Type B pancreatic cell (in vitro differentiated cells): ENCODE measurements at places on chromosomes 6 and 20. TPM values are rescaled to one million over a fixed set of nuclear protein-coding genes. Genes with fewer than 3 reads are reported as not detected.

DNA sequence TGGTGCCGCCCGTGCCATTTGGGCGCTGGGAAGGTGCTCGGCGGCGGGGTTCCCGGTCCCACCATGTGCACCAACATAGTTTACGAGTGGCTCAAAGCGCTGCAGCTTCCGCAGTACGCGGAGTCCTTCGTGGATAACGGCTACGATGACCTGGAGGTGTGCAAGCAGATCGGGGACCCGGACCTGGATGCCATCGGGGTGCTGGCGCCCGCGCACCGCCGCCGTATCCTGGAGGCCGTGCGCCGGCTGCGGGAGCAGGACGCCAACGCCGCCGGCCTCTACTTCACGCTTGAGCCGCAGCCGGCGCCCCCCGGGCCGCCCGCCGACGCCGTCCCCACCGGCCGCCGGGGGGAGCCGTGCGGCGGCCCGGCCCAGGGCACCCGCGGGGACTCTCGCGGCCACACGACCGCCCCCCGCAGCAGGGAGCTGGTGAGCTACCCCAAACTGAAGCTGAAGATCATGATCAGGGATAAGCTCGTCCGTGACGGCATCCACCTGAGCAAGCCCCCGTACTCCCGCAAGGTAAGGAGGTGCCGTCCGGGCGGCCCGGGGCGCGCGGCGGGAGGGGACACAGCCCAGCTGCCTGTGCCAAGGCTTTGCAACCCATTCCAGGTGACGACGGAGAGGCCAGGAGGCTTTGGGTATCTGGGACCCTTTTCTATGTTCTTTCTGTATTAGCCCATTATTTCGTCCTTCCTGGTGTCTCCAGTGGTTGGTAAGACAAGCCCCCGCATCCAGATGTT, 547 bp downstream of the SAMD5 start:
- H3K4me1 ChIP-seq, result peaks cover 18% of the 10 kb centered on the region
- peak overlapping the region; percentile 41 for H3K27ac ChIP-seq
- no peaks in the 10 kb centered on the region for H3K36me3 ChIP-seq
- no peak for DNase-seq
- H3K4me3 ChIP-seq, result peak overlapping the region; percentile 94
- peaks cover 45% of the 10 kb centered on the region for H3K27me3 ChIP-seq

- no peaks in the 10 kb centered on the region for H3K27me3 ChIP-seq
- DNase-seq, result no peak
- H3K4me3 ChIP-seq, result no peak overlapping the region
- H3K4me1 ChIP-seq, result no peaks in the 10 kb centered on the region
- H3K27ac ChIP-seq, result no peak overlapping the region
- H3K36me3 ChIP-seq, result no peaks in the 10 kb centered on the region
Observed at GRCh38 chr6:147099974-147100373, 104.2 kb upstream of the STXBP5 start.

- H3K4me3 ChIP-seq, result peak overlapping the region; percentile 64
- no peaks in the 10 kb centered on the region for H3K36me3 ChIP-seq
- H3K27ac ChIP-seq, result peak overlapping the region; percentile 82
- no peaks in the 10 kb centered on the region for H3K27me3 ChIP-seq
Observed at GRCh38 chr20:51917886-51918535, 115.7 kb upstream of the SALL4 start.

GRCh38 chr6:47352194-47352920, 42.7 kb upstream of the TNFRSF21 start:
- no peak overlapping the region for H3K27ac ChIP-seq
- H3K27me3 ChIP-seq, result no peaks in the 10 kb centered on the region
- no peaks in the 10 kb centered on the region for H3K4me1 ChIP-seq
- H3K36me3 ChIP-seq, result no peaks in the 10 kb centered on the region

- no peak overlapping the region for H3K27ac ChIP-seq
- peaks cover 14% of the 10 kb centered on the region for H3K4me1 ChIP-seq
- no peaks in the 10 kb centered on the region for H3K27me3 ChIP-seq
- no peak for DNase-seq
- no peak overlapping the region for H3K4me3 ChIP-seq
Observed at GRCh38 chr6:26214803-26215584, 127.8 kb downstream of the HFE start.

GRCh38 chr6:5855787-5856470, 150.8 kb downstream of the NRN1 start:
- no peak overlapping the region for H3K4me3 ChIP-seq
- H3K4me1 ChIP-seq, result no peaks in the 10 kb centered on the region
- no peak overlapping the region for H3K27ac ChIP-seq
- H3K27me3 ChIP-seq, result peaks cover 37% of the 10 kb centered on the region

DNA sequence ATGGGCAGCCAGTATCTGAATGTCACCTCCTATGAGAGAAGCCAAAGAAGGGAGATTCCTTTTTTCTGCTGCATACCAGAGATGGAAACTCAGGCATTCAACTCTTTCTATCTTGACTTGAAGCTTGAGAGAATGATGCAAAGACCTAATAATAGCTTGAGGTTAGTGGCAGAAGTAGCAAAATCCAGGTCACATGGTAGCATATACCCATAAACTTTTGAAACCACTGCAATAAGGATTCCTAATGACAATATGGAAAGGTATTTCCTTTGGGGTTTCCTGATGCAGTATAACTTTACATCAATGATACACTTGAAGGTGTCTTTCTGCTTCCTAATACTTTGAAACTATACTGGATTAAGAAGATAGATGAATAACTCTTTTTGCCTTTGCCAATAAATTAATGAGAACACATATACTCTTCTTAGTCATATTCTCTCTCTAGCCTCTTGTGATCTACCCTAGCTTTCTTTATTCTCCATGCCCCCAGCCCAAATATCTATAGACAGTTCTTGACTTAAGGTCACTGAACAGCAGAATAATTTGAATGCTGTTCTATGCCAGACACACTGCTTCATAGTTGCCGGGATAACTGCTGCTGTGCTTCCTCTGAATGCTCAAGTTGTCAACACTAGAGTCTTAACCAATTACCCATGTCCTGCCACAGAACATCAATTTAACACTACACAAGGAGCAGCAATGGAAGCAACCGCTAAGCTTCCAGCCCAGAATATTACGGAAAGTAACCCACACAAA, 155.5 kb upstream of the SIM1 start:
- H3K4me1 ChIP-seq, result no peaks in the 10 kb centered on the region
- no peak overlapping the region for H3K27ac ChIP-seq
- DNase-seq, result no peak
- no peak overlapping the region for H3K4me3 ChIP-seq
- H3K36me3 ChIP-seq, result peaks cover 31% of the 10 kb centered on the region

MAFB gene
- 104 and 114 TPM in 2 replicates for total RNA-seq

- no peak overlapping the region for H3K27ac ChIP-seq
- H3K36me3 ChIP-seq, result peaks cover 28% of the 10 kb centered on the region
Observed at GRCh38 chr6:3405182-3405518, 51.7 kb downstream of the SLC22A23 start.

TRIM10 gene
- total RNA-seq, result 0.17 TPM in 1 of 2 replicates, not detected in the other

TCF15 gene
- total RNA-seq, result 0.94 TPM in 1 of 2 replicates, not detected in the other

DNA sequence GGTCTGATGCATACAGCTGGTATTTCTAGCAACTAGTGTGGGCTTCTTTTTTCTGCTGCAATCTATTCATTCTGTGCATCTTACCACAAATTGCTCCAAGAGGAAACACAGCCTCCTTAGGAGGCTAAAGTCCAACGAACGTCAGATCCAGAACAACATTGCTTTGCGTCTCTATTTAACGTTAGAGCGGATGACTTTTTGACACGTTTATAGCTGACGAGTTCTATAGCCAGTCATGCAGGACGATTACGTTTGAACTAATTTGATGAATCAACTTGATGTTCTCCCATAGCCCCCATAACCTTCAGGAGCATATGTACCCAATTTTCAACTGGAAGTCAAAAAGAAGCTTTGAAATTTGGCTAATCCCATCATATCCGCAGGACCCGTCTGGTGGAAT, 59.9 kb downstream of the TSHZ2 start:
- H3K4me1 ChIP-seq, result peaks cover 28% of the 10 kb centered on the region
- no peak overlapping the region for H3K4me3 ChIP-seq
- DNase-seq, result no peak
- no peak overlapping the region for H3K27ac ChIP-seq

SCUBE3 gene
- total RNA-seq, result 14.7 and 14.9 TPM in 2 replicates

DNA sequence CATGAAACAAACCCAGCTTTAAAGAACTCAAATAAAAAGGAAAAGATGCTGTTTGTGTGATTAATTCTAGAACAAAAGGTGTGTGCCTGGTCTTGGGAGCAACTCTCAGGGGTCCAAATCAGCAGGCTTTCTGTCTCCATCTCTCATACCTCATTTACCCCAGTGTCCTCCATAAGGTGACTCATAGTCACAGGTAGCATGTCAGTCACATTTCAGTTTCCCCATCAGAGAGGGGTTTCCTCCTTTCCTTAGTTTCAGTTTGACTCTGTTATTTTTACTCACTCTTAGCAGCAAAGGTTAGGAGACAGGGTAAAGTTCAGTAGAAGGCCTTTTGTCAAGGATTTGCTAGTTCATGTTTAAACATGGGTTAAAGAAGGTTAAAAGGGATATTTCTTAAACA, 46.2 kb downstream of the OGFRL1 start:
- H3K27me3 ChIP-seq, result peaks cover 25% of the 10 kb centered on the region
- peaks cover 4% of the 10 kb centered on the region for H3K36me3 ChIP-seq
- H3K4me3 ChIP-seq, result no peak overlapping the region
- no peak for DNase-seq
- no peaks in the 10 kb centered on the region for H3K4me1 ChIP-seq

FERMT1 gene
- total RNA-seq, result 7.1 and 11.5 TPM in 2 replicates

HLA-DQA2 gene
- total RNA-seq, result not detected in 2 replicates

PTPN1 gene
- 26.6 and 27.6 TPM in 2 replicates for total RNA-seq
